ENCODE measurements at places on chromosomes 5 and 9.
A peak's percentile ranks its signal among the peaks of the same experiment; 100 is the strongest.

GRCh38 chr9:4674783-4675182 is 4.6 kb upstream of the CDC37L1 start:
- DNase-seq, result no peak

GRCh38 chr5:97544240-97544639 is 361.2 kb upstream of the RIOK2 start:
- no peak for DNase-seq

DNA sequence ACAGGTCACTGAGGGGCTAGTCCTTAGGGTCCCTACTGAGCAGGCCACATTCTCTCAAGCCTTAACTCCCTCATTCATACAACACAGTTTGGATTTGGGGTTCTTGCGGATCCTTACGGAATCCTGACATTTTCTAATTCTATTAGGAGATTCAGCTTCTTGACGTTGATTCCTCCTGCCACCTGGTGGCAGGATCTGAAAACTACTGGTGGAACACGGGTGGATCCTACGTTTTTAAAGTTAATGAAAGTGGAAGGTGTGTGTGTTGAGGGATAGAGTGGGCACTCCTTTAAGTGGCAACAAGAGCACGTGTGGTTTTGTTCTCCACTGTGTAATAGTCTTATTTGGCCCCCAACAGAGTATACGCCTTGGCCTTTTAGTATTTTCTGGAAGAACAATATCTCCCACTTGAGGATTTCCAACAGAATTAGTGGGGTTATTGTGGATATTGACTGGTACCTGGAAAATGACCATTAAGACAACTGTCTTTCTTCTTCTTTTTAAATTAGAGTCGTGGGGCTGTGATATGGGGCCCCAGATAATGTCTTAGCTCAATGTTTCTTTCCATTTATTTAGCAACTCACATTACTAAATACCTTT is 25.2 kb downstream of the SLC28A3 start:
- peak; percentile 62 for DNase-seq

DNA sequence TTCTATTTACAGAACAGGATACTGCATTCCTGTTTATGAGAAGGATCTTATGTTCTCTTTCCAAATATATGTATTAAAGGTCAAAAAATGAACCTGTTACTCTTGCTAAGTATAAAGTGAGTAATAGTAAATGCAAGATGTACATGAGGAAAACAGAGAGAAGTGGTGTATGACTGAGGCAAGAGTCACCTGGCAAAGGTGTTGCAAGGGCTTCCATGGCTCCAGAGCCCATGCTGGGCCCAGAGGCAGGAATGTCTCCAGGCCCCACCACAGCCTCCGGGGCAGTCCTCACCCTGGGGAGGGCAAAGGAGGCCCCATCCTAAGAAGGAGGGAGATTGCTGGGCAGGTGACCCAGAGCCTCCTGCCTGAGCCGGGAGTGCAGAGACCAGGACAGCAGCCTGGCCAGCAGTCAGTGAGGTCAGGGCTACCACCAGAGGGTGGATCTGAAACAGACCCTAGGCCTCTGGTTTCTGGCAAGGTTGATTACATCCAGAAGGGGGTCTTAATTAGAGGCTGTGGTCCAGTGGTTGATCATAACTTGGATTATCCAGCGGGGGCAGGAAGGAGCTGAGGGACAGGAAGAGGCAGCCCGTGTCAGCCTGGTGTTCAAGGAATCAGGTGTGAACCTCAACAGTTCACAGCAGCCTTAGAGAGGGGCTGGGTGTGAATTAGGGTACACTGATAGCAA is 57.3 kb upstream of the CPLX2 start:
- DNase-seq, result no peak

- DNase-seq, result no peak
Measured at GRCh38 chr5:73673161-73673591, 47.2 kb downstream of the ARHGEF28 start.

DNA sequence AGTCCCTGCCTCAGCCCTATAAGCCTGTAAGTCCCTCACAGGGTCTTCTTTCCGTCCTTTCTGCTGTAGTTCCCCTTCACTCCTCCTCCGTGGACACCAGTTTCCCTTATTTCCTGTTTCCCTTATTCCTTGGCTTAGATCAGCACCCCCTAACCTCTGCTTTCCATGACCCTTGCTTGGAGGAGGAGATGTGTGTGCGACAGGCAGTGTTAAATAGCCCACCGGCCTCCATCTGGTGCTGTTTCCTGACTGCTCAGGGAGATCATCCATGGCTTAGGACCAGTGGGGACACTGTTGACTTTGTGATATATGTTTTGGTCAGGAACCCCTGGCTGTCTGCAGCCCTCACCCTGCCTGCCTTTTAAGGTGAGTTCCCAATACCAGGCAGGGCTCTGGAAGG is 34.1 kb upstream of the PSD2 start:
- no peak for DNase-seq

GRCh38 chr5:136141561-136141960 is 8.9 kb downstream of the SMAD5 start:
- DNase-seq, result no peak

DNA sequence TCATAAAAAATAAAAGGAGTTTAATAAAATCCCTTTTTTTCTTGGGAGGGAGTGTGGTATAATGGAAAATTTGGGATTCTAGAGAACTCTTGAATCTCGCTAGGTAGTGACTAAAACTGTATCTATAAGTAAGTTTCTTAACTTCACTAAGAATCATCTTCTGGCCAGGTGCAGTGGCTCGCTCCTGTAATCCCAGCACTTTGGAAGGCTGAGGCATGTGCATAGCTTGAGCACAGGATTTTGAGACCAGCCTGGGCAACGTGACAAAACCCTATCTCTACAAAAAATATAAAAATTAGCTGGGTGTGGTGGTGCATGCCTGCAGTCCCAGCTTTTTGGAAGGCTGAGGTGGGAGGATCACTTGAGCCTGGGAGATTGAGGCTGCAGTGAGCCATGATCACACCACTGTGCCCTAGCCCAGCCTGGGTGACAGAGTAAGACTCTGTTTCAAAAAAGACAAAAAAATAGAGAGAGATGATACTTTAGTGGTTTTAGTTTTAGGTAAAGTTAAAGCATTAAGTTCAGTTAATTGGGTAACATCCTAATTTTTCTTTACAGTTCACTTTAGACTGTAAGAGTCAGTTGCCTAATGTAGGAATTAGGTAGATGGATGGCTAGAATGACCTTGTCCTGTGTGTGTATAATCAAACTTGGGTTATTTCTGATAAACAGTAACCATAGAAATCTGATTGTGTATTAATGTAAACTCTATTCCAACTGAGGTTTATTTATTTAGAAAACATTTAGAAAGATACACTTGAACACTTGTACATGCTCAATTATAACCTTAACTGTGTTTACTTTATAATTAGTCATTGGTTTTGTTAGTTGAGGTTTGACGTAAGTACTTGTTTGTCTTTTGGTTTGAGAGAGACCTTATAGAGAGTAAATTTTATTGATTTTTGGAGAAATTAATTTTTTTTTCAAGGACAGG is 17.8 kb downstream of the UNC13B start:
- no peak for DNase-seq

DNA sequence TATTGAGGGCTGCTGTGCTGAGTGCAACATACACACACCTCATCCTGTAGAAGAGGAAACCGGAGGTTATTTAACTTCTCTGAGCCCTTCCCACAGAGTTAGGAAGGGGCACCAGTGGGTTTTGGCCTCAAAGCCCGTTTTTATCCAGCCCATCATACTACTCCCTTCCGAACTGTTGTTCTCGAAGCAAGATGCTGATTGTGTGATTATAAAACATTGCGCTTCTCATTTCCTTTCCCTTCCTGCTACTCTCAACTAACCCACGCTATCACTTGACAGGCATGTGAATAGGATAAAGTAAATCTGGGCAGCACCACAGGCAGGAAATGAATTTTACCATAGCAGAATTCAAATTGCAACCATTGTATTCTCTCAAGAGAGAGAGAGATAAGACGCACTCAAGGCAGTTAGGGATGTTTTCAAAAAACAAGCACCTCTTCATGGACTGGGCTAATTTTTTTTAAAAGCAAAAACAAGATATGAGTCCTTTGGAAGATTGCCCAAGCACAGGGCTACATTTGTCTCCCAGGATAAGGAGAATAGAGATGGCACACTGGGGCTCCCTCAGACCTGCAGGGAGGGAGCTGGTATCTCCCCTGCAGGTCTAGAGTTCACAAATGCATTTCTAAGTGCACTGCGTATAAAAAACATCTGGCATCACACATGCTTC is 52.6 kb downstream of the GNA14 start:
- DNase-seq, result no peak

DNA sequence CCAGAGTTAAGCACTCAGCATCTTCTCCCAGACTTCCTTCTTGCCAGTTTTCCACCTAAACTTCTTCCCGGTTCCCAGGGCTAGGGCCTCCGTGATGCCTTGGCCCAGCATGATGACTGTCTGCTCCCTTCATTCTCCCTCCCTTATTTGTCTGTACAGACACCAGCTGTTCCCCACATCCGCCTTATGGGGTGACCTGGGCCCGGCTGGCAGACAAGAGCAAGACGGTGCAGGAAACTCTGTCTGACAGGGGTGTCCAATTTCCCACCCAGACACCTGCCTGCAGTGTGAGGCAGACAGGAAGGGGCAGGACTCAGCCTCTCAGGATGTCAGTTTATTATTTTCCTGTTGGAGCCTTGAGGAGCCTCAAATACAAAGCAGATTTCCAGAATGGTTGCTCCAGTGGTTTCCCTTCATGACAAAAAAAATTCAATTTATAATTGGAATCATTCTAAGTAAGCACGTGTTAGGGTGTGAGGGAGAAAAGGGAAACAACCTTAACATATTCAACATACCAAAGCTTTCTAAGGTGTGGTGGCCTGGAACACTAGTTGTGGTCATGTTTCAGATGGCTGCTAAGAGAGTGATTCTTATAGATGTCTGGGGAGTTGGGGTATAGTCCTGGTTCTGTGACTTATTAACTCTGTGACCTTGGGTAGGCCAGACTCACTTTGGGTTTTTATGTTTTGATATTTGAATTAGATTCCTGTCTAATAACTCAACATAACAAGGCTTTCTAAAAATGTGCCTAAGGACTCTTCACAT is 234.5 kb downstream of the PAPPA start:
- DNase-seq, result no peak

Measured in stimulated activated CD4-positive, alpha-beta T cell treated with anti-CD3 and anti-CD28 coated beads, Interleukin-2, amount 100 ng/mL, for 24 hours (primary cell).